Muscle of arm (tissue), 14 donors: ENCODE measurements at places on chromosomes 7 and 10.

DNA sequence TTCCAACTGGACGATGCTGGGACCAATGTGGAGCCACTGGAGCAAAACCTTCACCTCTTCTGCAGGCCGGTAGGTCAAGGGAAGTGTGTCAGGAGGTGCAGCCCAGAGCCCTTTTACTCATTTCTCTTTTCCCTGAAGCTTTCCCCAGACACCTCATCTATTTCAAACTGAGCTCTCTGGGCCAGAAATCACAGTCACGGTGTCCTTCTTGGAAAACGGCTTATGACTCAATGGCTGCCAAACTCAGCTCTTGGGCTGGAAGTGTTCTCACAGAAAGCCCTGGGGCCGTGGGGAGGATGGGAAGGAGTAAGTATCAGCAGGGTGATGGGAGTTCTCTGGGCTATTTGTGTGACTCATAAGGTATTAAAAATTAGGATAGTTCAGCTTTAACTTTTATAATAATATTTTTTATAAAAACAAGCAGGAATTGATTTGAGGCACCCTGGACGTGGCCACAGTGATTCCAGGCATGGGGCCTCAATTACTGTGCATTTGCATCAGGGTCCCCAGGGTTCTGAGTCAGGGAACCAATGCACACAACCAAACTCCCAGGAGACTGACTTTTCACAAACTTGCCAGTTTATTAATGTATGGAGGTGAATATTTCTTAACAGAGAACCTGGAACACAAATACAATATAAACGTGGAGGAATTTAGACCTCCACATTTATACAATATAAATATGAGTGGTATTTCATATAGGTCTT, 187.4 kb upstream of the TMEM72 start:
- DNase-seq = peak; percentile 81

DNA sequence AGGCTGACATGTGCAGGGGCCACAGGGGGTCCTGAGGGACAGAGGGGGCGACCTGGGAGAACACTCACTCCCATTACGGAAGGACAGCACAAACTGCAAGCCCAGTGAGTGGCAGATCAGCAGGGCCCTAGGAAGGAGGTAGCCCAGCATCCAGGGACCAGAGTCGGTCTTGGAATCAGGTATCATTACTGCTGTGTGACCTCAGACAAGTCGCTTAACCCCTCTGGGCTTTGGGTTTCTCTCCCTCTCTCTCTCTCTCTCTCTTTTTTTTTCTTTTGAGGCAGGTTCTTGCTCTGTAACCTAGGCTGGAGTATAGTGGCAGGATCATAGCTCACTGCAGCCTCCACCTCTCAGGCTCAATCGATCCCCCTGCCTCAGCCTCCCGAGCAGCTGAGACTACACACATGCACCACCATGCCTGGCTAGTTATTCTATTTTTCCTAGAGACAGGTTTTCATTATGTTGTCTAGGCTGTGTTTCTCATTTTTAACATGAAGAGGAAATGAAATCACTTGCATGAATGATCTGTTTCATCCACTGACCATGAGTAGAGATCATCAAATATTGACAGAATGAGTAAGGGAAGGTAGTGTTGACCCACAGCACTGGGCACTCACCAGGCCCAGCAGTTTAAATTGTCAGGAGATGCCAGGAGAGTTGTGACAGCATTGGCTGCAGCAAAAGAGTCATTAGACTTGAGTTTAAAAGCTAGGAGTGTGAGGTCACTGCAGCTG, 49.4 kb downstream of the BUB3 start:
- DNase-seq = no peak

- DNase-seq = no peak
These were observed 2.6 kb downstream of the FAM241B start for GRCh38 chr10:69632516-69633199.

DNA sequence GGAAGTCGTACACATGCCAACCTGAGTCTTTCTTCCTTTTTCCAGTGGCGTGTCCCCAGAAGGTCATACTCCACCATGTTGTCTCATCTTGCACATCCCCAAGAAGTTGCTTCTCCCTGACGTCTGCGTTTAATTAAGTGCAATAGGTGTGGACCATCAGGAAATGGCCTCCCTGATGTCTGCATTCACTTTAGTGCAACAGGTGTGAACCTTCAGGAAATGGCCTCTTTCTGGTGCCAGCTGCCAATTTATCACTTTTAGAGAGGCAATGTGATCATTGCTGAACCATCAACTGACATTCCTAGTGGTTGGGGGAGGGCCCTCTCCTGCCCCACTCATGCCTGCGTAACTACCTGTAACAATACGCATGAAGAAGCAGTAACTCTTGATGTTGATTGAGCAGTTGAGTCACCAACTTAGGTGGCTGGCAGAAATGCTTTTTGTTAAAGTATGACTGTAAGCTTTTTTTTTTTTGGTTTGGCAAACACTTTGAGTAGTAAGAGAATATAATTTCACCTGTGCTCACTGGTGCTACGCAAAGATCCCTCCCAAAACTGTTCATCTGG, 25.8 kb downstream of the SCIN start:
- no peak for DNase-seq

- DNase-seq = no peak
These were observed 106.0 kb upstream of the PRR15 start for GRCh38 chr7:29457565-29458011.
